ENCODE measurements at places on chromosomes 7 and 10. TPM values are rescaled to one million over a fixed set of nuclear protein-coding genes. Genes with fewer than 3 reads are reported as not detected.

DNA sequence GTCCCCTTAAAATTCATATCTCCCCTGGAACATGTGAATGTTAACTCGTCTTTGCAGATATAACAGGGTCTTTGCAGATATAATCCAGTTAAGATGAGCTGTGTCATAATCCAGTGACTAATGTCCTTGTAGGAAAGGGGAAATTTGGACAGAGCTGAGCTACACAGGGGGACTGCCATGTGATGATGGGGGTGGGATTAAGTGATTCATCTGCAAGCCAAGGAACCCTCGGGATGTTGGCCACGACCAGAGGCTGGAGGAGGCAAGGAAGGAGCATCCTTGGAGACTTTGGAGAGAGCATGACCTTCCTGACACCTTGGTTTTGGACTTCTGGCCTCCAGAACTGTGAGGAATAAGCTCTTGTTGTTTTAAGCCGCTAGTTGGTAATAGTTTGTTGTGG lies 153.9 kb upstream of the PCBD1 start:
- no peak for DNase-seq

IL2RA gene
- 0.61 TPM for total RNA-seq

ACTR3C gene
- 20.2 TPM for total RNA-seq

RHOBTB1 gene
- 7.6 TPM for total RNA-seq

DNA sequence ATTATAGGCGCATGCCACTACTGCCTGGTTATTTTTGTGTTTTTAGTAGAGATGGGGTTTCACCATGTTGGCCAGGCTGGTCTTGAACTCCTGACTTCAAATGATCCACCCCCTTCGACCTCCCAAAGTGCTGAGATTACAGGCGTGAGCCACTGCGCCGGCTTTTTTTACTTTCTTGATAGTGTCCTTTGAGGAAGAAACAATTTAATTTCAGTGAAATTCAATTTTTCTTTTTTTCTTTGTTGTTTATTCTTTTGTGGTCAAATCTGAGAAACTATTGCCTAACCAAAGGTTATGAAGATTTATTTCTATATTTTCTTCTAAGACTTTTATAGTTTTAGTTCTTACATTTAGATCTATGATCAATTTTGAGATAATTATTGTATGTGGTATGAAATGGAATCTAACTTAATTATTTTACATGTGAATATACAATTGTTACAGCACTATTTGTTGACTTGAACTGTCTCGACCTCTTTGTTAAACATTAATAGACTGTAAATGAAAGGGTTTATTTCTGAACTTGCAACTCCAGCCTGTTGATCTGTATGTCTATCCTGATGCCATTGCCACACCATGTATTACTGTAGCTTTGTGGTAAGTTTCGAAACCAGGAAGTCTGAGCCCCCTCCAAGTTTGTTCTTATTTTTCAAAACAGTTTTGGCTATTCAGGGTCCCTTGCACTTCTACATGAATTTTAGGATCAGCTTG lies 19.8 kb upstream of the RASSF4 start:
- DNase-seq, result no peak

DNA sequence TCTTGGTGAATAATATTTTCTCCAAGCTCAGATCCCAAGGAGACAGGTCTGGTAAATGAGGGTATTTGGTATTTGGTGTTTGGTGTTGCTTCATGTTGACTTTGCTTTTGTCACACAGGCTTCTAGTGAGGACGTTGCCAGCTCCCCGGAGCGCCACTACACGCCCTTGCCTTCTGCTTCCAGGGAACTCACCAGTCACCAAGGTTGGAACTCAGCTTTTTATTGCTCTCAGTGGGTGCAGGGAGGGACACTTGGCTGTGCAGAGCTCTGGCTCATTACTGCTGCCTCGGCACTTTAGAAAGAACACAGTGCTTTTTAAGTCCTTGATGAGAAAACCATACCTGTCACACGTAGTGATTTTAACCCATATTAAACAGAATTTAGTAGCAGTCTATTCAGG lies 892.9 kb downstream of the LRMDA start:
- DNase-seq, result peak; percentile 65

Measured in left colon (tissue), 2 donors.